CD4-positive, CD25-positive, alpha-beta regulatory T cell (primary cell): ENCODE measurements at places on chromosomes 11 and 22. TPM values are rescaled to one million over a fixed set of nuclear protein-coding genes. Genes with fewer than 3 reads are reported as not detected.

GRCh38 chr11:115578275-115578674 is 74.1 kb upstream of the CADM1 start:
- no peaks in the 10 kb centered on the region for H3K4me1 ChIP-seq
- no peaks in the 10 kb centered on the region for H3K36me3 ChIP-seq
- no peaks in the 10 kb centered on the region for H3K27me3 ChIP-seq
- H3K27ac ChIP-seq: no peak overlapping the region

DNA sequence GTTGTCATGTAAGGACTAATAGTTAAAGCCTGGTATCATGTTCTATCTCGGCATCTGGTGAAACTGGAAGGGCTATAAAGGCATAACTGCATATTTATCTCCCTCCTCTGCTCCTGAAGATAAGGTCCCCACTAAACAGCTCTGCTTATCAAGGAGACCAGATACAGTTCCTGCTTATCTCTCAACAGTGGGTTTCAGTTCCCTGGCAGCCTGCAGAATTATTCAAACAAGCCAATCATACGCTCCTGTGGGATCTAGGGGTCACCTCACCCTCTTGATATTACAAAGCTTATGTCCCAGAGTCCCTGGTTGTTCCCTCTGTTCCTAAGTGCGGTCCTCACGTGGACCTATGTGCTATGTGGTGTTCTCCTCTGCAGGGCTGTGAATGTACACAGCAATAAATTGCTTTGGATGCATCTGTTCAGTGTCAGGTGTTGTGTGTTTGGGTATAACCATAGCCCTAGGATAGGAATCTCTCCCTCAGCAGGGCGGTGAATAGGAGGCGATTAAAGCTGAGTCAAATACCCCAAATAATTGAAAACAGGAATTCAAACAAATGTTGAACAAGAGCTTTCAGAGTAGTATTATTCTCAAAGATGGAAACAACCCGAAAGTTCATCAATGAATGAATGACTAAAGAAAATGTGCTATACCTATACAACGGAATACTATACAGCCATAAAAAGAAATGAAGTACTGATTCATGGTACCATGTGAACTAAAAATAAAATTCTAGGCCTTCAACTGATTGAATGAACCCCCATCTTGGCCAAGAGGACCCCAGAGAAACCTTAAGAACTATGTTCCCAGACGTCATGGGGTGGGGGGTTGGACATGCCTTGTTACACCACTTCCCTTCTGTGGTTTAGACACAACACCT is 3.1 kb upstream of the OOSP4A start:
- no peaks in the 10 kb centered on the region for H3K4me1 ChIP-seq
- no peak overlapping the region for H3K27ac ChIP-seq
- H3K36me3 ChIP-seq: no peaks in the 10 kb centered on the region
- no peak for DNase-seq
- no peak overlapping the region for H3K4me3 ChIP-seq

DNA sequence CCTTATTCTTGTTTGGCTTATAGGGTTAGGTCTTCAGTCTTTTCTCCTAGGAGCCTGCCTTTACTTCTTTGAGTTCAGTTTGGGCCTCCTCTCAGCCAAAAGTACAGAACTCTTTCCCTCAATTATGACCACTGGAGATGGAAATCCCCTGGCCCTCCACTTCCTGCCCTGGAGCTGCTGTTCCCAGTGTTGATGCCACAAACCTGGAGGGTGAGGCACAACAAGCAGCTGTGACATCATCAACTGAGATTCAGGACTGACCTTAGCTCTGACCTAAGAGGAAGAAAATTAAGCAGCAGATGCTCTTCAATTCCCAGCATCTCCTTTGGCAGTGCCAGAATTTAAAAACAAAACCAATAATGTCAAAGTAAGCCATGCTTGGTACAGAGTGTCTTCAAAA is 3.0 kb downstream of the ABTB2 start:
- H3K4me1 ChIP-seq: peaks cover 34% of the 10 kb centered on the region
- no peak for DNase-seq
- no peak overlapping the region for H3K4me3 ChIP-seq
- no peak overlapping the region for H3K27ac ChIP-seq
- H3K36me3 ChIP-seq: no peaks in the 10 kb centered on the region
- peaks cover 18% of the 10 kb centered on the region for H3K27me3 ChIP-seq

GRCh38 chr22:27150544-27150941 is 493.2 kb downstream of the MIAT start:
- H3K27ac ChIP-seq: no peak overlapping the region
- H3K27me3 ChIP-seq: peaks cover 3% of the 10 kb centered on the region
- H3K4me1 ChIP-seq: no peaks in the 10 kb centered on the region
- no peaks in the 10 kb centered on the region for H3K36me3 ChIP-seq
- peak; percentile 15 for DNase-seq
- H3K4me3 ChIP-seq: no peak overlapping the region

DNA sequence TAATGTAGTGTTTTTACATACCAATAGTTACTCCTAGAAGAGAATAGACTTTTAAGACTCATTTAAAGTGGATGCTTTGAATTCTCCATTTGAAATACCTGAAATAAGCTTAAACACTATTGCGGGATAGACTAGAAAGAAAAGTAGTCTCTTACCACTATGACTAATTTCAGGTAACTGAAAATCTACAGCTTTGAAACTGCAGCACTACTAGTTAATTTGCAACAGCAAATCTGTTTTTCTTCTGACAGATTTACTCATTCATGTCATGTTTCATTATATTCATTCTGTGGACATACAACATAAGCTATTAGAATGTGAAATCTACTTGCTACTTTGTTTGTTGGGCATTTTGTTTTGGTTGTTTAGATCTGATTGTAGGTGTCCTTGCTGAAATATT is 153.6 kb downstream of the MAML2 start:
- no peak overlapping the region for H3K4me3 ChIP-seq
- peak; percentile 31 for DNase-seq
- H3K27ac ChIP-seq: no peak overlapping the region
- H3K4me1 ChIP-seq: peaks cover 30% of the 10 kb centered on the region
- H3K36me3 ChIP-seq: no peaks in the 10 kb centered on the region
- H3K27me3 ChIP-seq: no peaks in the 10 kb centered on the region

DNA sequence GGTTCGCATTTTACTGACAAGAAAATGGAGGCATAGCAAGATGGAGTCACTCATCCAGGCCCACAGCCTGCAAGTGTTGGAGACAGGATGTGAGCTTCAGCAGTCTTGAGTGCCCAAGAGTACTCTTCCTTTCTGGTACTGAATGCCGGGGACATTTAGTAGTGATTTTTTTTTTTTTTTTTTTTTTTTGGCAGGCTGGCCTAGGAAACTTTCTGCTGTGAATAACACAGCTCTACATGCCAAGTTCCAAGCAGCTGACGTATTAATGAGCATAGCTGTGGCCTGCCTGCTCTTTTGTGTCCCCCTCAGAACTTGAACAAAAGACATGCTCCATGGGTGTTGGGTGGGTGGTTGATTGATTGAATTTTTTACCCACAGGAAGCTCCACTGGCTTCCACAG is 195.5 kb upstream of the CADM1 start:
- DNase-seq: no peak
- no peak overlapping the region for H3K4me3 ChIP-seq
- H3K4me1 ChIP-seq: no peaks in the 10 kb centered on the region
- H3K27me3 ChIP-seq: peaks cover 2% of the 10 kb centered on the region
- H3K36me3 ChIP-seq: no peaks in the 10 kb centered on the region

DNA sequence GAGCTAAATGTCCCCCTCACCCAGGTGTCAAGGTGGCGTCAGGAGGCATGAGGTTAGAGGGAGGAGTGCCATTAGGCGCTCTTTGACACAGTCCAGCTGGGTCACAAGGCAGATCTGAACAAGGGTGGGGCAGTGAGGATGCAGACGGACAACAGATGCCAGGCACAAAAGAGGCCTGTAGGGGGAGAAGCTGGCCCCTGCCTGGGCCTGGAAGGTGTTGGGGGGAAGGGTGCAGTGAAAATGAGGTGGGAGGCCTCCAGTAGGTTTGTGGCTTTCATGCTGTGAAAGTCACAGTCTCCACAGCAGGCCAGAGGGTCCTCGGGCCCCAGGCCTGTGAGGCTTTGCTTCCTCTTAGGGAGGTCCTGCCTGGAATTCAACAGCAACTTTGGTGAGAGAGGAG is 85.0 kb upstream of the PLET1 start:
- H3K4me1 ChIP-seq: no peaks in the 10 kb centered on the region
- no peaks in the 10 kb centered on the region for H3K36me3 ChIP-seq
- H3K4me3 ChIP-seq: no peak overlapping the region
- DNase-seq: no peak
- no peak overlapping the region for H3K27ac ChIP-seq

DNA sequence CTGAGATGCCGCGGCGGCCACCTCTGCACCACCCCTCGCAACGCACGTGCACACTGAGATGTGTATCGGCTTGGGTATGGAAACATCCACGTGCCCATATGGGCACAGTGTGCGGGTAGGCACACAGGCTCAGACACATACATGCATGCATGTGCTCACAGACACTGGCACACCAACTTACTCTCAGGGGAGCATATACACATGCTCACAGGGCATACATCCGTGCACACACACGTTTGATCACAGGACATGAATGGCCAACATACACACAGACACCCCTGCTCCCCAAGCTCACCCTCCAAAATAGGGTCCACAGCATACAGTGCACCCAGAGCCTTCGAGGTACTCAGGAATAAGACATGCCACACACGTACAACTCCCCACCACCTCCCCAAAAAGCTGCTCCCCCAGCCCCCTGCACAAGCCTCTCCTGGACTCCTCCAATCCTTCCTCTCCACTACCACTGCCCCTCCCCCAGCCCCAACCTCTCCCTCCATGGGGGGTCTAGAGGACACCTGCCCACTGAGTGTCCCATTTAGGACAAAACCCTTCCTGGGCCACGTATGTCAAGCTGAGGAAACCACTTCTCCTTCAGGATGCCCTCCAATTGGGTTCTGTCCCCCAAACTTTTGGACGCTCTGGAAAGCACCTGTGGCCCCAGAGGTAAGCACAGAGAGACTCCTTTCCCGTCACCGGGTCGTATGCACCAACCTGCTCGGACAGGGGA is 53.1 kb downstream of the SLC22A12 start:
- H3K36me3 ChIP-seq: no peaks in the 10 kb centered on the region
- H3K4me3 ChIP-seq: no peak overlapping the region
- H3K27me3 ChIP-seq: peaks cover 20% of the 10 kb centered on the region

DNA sequence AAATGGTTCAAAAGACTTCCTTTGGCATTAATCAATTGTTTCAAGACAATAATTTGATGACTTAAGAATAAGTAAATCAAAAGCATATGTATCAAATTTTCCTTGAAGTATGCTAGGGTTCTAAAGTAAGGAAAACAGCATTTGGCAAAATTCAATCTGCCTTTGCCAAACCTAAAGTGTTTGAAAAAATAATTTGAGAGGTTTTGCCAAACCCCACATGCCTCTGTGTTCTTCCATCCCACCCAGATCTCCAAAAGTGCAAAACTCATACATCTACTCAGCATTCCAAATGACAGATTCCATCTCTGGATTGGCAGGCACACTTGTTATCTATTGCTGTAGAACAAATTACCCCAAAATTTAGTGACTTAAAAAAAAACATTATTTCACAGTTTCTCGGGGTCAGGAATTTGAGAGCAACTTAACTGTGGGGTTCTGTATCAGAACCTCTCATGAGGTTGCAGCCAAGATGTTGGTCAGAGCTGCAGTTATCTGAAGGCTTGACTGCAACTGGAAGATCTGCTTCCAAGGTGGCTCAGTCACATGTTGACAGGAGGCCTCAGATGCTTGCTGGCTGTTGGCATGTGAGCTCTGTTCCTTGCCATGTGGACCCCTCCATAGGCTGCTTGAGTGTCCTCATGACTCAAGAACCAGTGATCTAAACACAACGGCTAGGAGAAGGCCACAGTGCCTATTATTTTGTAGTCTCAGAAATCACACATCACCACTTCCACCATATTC is 100.6 kb upstream of the ARHGAP42 start:
- H3K4me3 ChIP-seq: no peak overlapping the region
- H3K36me3 ChIP-seq: no peaks in the 10 kb centered on the region
- no peak overlapping the region for H3K27ac ChIP-seq
- no peaks in the 10 kb centered on the region for H3K4me1 ChIP-seq

DNA sequence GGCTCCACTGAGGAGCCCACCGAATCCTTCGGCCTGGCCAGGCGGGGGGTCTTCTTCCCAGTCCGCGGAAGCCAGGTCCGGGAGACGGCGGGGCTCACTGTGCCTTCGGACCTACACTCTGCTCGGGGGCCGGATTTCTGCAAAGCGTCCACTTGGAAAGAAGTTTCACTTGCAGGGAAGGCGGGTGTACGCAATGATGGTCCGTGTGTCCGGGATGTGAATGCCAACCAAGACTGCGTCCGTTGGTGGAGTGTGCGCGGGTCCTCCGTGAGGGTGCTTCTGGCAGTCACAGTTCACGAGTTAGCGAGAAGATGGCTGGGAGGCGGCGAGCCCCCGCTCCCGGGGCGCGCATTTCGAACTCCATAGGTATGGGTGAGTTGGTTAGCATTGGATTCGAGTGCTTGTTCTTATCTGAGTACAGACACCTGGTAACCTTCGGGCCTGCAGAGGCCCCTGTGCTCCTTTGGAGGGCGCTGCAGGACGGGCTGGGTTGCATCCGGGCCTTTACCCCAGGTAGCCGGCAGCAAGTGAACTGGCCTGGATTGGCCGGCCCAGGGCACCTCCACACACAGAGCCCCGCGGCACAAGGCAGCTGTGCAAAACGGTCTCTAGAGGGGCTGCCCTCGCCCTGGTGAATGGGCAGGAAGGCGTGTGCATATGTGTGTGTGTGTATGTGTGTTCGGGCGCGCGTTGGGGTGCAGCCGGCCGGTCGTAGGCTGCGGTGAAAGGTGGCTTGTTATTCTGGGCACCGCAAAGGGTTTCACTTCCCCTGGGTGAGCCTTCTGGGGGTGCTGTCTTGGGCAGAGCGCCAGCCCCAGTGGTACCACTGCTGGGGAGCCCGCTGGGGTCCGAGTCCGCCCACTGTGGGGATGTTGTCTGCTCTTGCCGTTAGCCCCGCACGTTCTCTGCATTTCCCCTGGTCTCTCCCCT is 13.3 kb upstream of the CYP2R1 start:
- no peaks in the 10 kb centered on the region for H3K36me3 ChIP-seq
- peak overlapping the region; percentile 86 for H3K4me3 ChIP-seq
- peaks cover 27% of the 10 kb centered on the region for H3K4me1 ChIP-seq
- peak overlapping the region; percentile 60 for H3K27ac ChIP-seq
- peak; percentile 57 for DNase-seq

- H3K36me3 ChIP-seq: no peaks in the 10 kb centered on the region
- peak within 1 kb of the TSS; percentile 95 for H3K4me3 ChIP-seq
- peak; percentile 91 for DNase-seq
- peak within 1 kb of the TSS; percentile 80 for H3K27ac ChIP-seq
- peaks cover 26% of the 10 kb centered on the region for H3K4me1 ChIP-seq
Observed at GRCh38 chr11:119205574-119206510, at the start of gene CBL. TSS of gene CBL (plus strand) at chr11:119206339. CDS start at chr11:119206418, 79 bp downstream.

DNA sequence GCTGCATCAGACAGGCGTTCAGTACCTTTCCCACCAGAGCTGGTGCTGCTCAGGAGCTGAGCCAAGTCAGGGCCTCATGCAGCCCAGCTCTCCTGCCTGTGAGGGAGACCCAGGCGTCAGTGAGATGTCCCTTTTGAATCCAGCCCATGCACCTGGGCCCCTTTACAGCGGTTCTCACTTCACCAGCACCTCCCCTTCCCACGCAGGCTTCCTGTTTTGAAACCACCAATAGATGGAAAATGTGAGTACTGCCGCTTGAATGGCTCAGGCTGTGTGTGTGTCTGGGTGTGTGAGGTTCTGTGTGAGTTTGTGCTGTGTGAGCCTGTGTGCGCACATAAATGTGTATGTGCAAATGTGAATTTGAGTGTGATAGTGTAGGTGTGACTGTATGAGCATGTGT is 88.4 kb downstream of the UBASH3B start:
- peak; percentile 55 for DNase-seq
- no peaks in the 10 kb centered on the region for H3K27me3 ChIP-seq
- peak overlapping the region; percentile 84 for H3K27ac ChIP-seq
- no peaks in the 10 kb centered on the region for H3K36me3 ChIP-seq

Gene TUBA8
- 2.3 TPM for total RNA-seq

Gene TBX10
- not detected for total RNA-seq

Gene GRAMD1B
- 10.8 TPM for total RNA-seq

Gene MRGPRX3
- not detected for total RNA-seq

Gene NDUFS8
- 66.6 TPM for total RNA-seq
